ENCODE measurements at places on chromosomes 11 and 22.

DNA sequence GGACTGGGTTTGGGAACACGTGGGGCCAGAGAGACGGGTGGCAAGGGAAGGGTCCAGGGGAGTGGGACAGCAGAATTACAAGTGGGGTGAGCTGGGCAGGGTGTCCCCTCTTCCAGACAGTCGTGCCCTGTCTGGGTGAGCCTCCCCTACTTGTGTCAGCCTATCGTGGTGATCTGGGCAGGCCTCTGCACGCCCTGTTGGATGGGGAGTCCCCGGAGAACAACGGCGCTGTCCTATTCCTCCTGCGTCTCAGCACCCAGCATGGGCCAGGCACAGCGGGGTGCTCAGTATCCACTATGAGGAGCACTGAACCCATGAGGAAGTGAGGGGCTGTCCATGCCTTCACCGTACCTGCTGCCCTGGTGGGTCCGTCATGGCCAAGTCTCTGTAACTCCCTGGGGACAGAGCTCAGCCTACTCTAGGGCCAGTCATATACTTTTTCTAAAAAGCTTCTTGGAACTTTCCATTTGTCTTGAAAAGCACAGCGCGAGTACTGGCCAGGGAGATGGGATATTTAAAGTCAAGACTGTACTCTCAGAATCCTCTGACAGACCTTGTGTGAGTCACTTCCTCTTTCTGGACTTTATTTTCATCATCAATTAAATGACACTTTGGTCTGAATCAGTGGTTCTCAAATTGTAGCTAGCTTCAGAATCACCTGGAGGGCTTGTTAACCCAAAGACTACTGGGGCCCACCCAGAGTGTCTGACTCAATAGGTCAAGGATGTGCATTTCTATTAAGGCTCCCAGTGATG lies 81.7 kb upstream of the NECTIN1 start:
- peak; percentile 57 for DNase-seq

DNA sequence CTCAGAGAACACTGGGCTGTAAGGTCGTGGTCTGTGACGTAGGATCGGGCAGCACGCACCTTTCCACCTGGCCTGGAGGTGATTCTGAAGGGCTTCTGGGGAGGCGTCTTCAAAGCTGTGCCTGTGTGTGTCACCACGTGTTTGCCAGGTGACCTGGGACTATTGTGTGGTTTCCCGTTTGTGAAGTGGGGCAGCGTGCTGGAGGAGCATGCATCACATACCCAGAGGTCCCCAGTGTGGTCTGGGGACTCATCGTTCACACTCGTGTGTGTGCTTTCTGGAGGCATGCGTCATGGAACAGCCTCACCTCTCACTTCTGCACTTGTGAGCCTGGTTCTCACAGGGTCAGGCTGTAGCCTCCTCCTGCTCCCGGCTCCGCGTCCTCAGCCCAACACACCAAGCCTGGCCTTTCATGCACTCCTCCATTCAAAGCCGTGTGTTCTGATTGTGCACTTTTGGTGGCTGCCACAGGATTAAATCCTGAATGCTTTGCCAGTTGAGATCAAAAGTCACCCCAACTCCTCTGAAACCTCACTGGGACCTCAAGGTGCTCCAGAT lies 106.3 kb downstream of the KCNQ1OT1 start:
- no peak for DNase-seq

DNA sequence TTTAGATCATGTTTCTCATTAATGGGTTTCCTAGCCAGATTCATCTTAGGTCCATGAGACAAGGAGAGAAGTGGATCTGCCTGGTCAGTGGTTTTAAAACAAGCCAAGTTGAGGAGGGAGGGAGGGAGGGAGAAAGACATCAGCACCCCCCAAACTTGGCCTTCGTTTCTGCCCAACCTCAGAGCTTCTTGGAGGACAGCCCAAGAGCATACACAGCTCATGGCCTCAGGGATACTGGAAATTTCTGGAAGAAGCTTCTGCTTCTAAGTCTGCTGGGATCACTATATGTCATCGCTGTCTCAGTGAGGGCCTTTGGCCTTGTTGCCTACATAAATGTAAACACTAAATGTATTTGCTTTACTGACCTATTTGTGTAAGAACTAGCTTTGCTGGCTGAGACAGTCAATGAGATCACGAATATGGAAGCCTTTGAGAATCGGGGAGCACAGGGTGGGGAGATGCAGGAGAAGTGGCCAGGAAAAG lies 375.1 kb downstream of the BUD13 start:
- DNase-seq = no peak

DNA sequence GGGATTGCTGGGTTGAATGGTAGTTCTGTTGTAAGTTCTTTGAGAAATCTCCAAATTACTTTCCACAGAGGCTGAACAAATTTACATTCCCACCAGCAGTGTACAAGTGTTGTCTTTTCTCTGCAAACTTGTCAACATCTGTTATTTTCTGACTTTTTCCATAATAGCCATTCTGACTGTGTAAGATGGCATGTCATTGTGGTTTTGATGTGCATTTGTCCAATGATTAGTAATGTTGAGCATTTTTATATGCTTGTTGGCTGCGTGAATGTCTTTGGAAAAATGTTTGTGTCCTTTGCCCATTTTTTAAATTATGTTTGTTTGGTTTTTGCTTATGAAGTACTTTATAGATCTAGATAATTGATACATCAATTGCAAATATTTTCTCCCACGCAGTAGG lies 1025.0 kb downstream of the JRKL start:
- DNase-seq = no peak

Measured in suppressor macrophage treated with lipopolysaccharide for 1 hour (primary cell).